Activated CD4-positive, CD25-positive, alpha-beta regulatory T cell treated with anti-CD3 and anti-CD28 coated beads, Interleukin-2, amount 50 U/mL, for 24 hours (primary cell): ENCODE measurements at places on chromosomes 11 and 22.

DNA sequence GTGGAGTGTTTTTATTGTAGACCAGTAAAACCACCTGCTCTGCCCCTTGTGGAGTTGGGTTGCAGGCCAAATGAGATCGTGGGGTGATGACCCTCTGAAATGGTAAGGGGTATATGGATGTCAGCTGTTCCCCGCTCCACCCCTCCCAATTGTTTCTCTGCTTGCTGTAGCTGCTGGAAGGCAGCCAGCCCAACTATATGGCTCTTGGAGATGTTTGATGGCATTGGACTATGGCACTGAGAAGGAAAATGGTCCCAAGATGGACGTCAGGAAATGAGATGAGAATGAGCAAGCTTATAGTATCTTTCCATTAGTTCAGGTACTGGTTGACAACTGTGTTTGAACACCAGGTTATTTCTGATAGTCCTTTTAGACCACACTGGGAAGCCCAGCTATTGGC is 94.8 kb upstream of the SORL1-AS1 start:
- ATAC-seq: no peak

- ATAC-seq: no peak
Observed at GRCh38 chr11:9787981-9788521, 124.2 kb downstream of the SWAP70 start.

GRCh38 chr22:39234472-39234787 is 10.4 kb downstream of the PDGFB start:
- no peak for ATAC-seq

- ATAC-seq: no peak
Observed at GRCh38 chr11:126430581-126431335, 75.3 kb downstream of the ST3GAL4 start.

GRCh38 chr11:35919244-35919643 is 24.6 kb upstream of the LDLRAD3 start:
- ATAC-seq: no peak

- ATAC-seq: no peak
Observed at GRCh38 chr11:102911758-102912481, 37.1 kb upstream of the MMP12 start.

DNA sequence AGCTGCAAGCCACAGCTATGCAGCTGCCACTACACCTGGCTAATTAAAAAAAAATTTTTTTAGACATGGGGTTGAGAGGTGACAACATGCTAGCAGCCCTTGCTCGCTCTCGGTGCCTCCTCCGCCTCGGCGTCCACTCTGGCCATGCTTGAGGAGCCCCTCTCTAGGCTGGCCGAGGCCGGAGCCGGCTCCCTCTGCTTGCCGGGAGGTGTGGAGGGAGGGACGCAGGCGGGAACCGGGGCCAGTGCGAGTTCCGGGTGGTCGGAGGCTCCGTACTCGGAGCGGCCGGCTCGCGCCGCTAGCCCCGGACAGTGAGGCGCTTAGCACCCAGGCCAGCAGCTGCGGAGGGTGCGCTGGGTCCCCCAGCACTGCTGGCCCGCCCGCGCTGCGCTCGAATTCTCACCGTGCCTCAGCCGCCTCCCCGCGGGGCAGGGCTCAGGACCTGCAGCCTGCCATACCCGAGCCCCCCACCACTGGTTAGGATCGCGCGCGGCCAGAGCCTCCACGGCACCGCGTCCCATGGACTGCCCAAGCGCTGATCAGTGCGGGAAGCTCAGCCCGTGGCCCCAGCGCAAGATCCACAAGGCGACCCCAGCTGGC is 10.7 kb downstream of the MYO18B start:
- no peak for ATAC-seq

- ATAC-seq: peak; percentile 39
Observed at GRCh38 chr22:20748731-20749428, 25.0 kb upstream of the SERPIND1 start.

GRCh38 chr22:25137577-25138525 is 61.8 kb upstream of the CRYBB3 start:
- ATAC-seq: no peak

DNA sequence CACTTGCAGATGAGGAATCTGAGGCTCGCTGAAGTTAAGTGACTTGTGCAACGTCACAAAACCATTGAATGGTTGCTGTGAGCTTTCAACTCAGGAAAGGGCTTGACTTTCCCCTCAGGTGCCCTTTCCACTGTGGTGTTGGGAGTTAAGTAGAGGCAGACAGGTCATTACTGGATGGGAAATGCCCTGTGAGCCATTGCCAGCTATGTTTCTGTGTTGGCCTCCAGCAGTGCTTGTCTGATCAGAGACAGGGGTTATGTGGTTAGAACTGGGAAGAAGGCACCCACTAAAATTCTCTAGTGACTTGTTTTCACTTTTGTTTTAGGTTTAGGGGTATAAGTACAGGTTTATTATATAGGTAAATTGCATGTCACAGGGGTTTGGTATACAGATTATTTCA is 96.6 kb downstream of the FDX1 start:
- ATAC-seq: peak; percentile 20

DNA sequence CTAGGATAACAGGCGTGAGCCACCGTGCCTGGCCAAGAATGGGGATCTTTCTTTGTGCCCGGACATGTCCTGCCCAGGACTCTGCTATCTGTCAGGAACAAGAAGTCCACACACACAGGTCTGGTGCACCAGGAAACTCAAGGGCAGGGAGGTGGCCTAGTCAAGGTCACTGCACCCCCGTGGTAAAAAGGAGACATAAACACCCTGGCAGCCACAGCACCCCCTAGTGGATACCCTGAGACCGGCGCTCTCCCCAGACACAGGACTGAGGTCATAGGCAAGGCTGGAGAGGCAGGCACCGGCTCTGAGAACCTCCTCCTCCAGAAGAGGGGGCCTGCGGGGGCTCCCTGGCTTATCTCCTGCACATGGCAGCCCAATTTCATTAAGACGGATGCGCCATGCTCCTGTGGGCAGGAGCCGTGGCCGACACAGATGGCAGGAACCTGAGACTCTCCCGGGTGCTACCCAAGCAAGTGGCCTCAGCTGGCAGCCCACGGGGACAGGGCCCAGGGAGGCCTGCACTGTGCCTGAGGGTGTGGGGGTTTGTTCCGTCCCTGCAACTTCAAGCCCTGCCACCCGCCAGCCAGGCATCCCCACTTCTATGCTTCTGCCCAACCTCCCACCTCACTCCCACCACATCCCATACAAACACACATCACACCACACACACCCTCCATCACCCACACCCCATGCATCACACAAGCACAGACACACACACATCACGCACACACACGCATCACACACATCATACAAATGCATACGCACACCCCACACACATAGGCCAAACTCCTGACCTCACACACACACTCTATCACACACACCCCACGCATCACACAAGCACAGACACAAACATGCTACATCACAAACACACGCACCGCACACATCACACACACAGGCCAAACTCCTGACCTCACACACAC is 19.6 kb downstream of the MACROD1 start:
- ATAC-seq: peak; percentile 73

GRCh38 chr11:72954860-72955259 is 140.6 kb downstream of the ATG16L2 start:
- ATAC-seq: no peak

DNA sequence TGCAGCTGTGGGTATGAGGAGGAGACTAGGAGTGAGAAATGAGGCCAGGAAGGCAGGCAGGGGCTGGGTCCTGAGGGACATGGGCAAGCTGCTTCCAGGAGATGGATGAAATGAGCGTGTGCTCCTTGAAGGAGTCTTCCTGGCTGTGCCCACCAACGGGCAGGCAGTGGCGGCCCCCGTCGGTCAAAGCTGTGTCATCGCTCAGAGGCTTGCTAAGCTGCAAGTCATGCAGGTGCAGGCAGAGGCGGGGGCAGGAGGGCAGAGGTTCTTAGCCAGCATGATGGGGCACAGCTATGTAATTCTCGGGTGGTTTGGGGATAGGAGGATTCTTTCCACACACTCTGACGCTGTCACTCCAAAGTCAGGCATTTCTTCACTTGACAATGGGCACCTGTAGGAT is 12.5 kb upstream of the PEX26 start:
- no peak for ATAC-seq

- ATAC-seq: no peak
Observed at GRCh38 chr22:25970374-25970911, 198.8 kb upstream of the SEZ6L start.

GRCh38 chr22:19903031-19903430 is 38.5 kb upstream of the COMT start:
- ATAC-seq: no peak

DNA sequence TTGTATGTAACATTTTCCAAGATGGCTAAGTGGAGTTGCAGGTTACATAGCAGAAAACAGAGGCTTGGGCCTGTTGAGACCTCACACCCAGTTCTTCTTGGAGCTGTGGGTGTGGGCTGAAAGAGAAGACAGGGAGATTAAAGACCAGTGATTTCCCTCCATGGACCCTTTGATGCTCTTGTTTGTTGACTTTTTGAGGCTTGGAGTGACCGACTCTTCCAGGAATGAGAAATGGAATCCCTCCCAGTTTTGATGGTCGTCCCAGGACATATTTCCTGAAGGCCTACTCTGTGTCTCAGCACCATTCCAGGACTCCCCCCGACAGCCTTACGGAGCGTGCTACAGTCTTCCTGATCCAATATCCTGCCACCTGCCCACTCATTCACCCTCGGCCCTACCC is 96.9 kb downstream of the PTPRJ start:
- ATAC-seq: no peak

GRCh38 chr11:11463405-11463804 is 110.4 kb upstream of the CSNK2A3 start:
- no peak for ATAC-seq

DNA sequence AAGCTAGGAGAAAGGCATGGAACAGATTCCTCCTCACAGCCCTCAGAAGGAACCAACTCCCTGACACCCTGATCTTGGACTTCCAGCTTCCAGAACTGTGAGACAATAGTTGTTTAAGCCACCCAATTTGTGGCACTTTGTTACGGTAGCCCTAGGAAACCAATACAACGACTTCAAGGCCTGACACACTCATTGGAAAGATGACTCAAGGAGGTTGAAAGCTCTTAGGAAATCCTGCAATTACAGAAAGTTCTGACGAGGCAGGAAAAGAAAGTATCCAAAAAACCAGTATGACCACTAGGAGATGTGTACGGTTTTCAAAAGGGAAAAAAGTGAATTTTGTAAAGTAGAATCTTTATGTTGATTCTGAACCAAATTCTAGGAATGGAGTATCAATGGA is 161.4 kb downstream of the SWAP70 start:
- no peak for ATAC-seq

- peak; percentile 90 for ATAC-seq
Observed at GRCh38 chr22:17742527-17742902, 31.8 kb downstream of the BID start.

GRCh38 chr11:64745189-64745520 is 1.2 kb upstream of the RASGRP2 start:
- ATAC-seq: peak; percentile 4
